Panc1 (cell line): ENCODE measurements at places on chromosomes 7 and 10.

DNA sequence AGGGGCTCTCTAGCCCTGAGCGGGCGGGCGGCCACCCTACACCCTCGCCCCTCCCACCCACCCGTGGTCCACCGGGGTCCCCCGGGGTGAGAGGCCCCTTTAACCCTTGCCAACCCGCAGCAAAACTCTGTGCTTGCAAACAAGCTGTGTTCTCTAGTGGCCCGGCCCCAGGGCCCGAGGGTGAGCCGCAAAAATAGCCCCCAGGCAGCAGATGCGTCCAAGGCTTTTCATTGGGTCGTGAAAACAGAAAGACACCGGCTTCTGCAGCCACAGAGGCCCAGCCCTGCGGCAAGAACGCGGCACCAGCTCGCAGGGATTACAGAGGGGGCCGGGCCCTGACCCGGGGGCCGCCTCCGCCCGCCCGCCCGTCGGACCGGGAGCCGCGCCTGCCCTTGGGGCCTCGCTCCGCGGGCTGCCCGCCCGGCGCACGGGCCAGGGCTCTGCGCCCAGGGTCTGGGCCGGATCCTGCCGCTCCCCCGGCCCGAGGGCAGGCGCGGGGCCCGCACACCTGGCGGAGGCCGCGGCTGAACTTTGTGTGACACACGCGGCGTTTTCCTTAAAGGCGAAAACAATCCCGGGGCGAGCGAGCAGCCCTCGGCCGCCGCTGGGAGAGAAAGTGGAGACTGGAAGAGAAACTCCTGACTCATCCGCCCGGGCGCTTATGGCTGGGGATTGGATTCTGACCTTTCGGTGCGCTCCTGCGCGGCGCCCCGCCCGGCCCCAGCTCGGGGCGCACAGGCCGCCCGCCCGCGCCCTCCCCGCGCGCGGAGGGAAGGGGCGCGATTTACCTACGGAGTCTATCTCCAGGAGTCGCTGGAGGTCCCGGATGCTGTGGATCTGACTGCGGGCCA lies 2.8 kb downstream of the PDGFA start:
- no peak overlapping the region; the same call in 1 of the 2 replicates for H3K27ac ChIP-seq
- no peaks in the 10 kb centered on the region; the same call in 1 of the 2 replicates for H3K36me3 ChIP-seq
- no peak for DNase-seq
- H3K27me3 ChIP-seq: no peaks in the 10 kb centered on the region; the same call in 1 of the 2 replicates

DNA sequence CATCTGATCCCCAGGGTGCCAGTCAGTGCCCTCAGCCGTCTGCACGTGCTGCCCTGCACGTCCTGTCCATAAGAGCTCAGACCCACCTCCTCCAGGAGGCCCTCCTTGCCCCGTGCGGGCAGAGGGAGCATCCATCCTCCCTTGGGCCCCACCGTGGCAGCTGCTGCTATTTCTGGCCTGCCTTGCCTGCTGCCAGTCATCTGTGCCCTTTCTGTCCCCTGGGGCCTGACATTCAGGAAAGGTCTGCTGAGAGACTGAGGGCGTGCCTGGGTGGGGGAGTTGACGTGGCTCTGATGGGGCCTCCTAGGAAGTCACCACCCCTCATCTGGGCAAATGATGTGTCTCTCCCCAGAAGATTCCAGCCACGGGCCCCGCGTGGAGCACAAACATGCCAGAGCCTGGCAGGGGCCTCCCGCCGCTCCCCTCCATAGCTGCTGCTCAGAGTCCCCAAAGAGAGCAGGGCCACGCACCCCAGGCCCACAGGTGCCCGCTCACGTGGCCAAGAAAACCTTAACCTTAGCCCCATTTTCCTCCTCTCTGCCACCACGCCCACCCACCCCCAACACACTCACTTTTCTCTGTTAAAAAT lies 21.8 kb downstream of the DPYSL4 start:
- no peak overlapping the region for H3K4me3 ChIP-seq
- no peaks in the 10 kb centered on the region for H3K4me1 ChIP-seq
- H3K27ac ChIP-seq: no peak overlapping the region
- DNase-seq: no peak

DNA sequence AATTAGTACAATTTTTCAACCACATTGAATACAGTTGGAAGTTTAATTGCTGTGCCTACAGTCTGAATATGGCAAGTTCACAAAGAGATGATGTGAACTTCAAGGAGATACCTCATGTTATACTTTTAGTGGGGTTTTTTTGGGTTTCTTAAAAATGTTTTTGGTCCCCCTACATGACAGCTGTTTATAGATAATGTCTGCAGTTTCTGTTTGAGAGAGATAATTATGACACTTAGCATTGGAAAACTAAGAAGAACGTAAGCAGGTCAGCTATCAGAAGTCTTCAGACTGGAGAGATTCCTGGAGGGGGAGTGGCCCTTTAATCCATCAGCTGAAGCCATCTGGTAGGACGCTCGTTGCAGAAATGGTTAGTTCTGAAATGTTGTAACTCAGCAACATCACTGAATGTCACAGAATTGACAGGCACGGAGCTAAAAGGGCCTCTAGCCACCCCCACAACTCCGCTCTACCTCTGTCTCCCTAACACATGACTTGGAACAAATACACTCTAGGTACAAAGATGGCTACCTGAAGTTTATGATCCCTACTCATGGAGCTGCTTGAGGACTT lies 29.0 kb downstream of the TIMM23 start:
- H3K27ac ChIP-seq: no peak overlapping the region
- H3K36me3 ChIP-seq: peaks cover 24% of the 10 kb centered on the region
- no peaks in the 10 kb centered on the region for H3K4me1 ChIP-seq

DNA sequence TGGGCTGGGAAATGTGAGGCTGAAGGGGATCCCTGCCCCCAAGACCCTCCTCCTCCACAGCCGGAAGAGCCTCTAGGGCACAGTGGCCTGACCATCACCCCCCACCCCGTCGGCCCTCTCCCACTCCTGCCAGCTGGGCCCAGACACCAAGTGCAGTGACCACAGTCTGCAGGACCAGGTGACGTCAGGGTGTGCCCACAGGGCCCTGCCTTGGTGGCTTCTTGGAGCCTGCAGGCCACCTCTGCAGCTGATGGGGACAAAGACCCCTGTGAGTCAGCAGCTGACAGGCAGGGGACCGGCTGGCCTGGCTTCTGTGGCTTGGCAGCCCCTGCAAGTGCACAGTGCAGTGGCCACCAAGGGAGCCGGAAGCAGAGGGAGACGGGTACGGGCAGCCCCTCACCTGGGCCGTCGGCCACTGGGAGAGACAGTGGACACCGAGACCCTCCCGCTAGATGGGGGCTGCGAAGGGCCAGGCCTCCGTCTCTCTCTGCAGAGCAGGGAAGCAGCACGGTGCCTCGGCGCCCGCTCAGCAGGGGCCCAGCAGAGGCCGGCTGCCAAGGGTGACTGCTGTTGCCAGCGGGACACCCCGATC lies 274.6 kb downstream of the ELFN1 start:
- no peaks in the 10 kb centered on the region for H3K27me3 ChIP-seq
- H3K4me3 ChIP-seq: no peak overlapping the region
- no peak overlapping the region for H3K27ac ChIP-seq

DNA sequence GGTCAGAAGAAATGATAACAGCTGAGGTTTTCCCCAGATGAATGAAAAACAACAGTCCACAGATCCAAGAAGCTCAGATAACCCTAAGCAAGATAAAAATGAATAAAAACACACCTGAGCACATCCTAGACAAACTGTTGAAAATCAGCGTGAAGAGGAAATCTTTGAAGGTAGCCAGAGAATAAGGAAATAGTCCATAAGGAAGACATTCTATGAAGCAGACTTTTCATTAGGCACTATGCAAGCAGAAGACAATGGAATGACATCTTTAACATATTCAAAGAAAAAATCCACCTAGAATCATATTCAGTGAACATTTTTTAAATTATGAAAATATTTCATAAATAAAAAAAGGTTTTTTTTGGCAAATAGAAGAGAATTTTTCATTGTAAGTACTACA lies 15.1 kb upstream of the IL15RA start:
- no peak for DNase-seq
- H3K27ac ChIP-seq: no peak overlapping the region
- H3K4me1 ChIP-seq: no peaks in the 10 kb centered on the region

- H3K4me3 ChIP-seq: no peak overlapping the region
- no peak for DNase-seq
- no peaks in the 10 kb centered on the region for H3K36me3 ChIP-seq
- H3K27me3 ChIP-seq: no peaks in the 10 kb centered on the region
- H3K27ac ChIP-seq: no peak overlapping the region
Observed at GRCh38 chr7:27960415-27960814, 220.2 kb downstream of the JAZF1 start.

DNA sequence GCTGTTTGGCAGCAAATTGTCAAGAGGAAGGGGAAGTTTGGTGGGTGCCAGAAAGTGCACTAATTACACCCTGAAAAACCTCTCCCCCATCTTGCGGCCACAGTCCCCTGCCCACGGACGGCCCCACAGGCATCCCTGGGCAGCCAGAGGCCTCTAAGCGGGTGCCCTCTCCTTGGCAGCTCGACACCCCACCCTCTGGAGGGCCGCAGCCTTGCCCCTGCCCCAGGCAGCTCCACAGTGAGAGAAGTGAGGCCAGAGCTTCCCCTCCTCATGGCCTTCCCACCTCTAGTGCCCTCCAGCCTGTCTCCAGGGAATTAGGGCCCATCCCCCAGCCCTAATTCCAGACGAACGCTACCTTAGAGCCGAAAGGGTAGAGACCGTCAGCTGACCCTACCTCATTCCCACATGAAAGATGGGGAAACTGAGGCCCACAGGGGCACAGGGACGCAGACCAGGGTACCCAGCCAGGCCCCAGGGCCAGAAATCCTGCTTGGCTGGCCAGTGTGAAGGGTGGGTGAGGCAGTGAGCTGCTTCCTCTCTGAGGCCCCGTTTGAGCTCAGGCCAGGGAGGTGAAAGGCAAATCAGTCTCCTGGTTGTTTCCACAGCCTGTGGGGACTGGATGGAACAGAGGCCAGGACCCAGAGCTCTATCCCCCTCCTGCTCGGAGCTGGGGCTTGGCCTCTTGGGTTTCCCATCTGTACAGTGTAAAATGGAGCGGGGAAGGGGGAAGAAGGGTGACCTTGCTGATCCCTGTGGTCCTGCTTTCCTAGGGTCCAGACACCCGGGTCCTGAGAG lies 10.0 kb downstream of the ZCCHC24 start:
- no peak for DNase-seq
- no peaks in the 10 kb centered on the region for H3K27me3 ChIP-seq
- peaks cover 8% of the 10 kb centered on the region for H3K4me1 ChIP-seq
- H3K27ac ChIP-seq: no peak overlapping the region

GRCh38 chr10:5964736-5965135 lies 12.6 kb downstream of the IL15RA start:
- no peak overlapping the region for H3K27ac ChIP-seq
- no peak overlapping the region for H3K4me3 ChIP-seq
- H3K36me3 ChIP-seq: no peaks in the 10 kb centered on the region
- no peaks in the 10 kb centered on the region for H3K4me1 ChIP-seq

DNA sequence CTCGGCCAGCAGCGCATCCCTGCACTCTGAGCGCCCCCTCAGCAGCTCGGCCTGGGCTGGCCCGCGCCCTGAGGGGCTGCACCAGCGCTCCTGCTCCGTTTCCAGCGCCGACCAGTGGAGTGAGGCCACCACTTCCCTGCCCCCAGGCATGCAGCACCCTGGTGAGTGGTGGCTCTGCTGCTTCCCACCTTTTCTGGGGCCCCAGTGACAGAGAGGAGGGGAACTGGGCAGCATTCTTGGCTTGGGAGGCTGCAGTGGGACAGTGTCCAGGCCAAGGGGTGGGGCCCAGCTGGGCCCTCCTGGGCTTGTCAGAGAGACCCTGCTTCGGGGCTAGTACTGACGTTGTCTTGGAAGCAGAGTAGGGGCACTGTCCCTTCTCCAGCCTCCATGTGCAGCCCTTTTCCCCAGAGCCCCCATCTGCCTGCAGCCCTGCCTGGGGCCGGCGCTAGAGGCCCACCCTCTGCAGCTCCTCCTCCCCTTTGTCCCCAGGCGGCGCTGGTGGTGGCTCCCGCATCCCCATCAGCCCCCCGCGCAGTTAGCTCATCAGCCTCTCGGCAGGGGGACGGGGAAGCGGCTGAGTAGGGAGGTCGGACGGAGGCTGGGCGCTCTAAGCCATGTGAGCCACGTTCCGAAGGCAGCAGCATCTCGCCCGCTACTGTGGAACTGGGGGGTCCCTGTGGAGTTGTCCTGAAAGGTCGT lies 29.2 kb downstream of the GBX1 start:
- peaks cover 5% of the 10 kb centered on the region for H3K36me3 ChIP-seq
- no peaks in the 10 kb centered on the region for H3K4me1 ChIP-seq
- H3K4me3 ChIP-seq: no peak overlapping the region
- H3K27me3 ChIP-seq: no peaks in the 10 kb centered on the region

DNA sequence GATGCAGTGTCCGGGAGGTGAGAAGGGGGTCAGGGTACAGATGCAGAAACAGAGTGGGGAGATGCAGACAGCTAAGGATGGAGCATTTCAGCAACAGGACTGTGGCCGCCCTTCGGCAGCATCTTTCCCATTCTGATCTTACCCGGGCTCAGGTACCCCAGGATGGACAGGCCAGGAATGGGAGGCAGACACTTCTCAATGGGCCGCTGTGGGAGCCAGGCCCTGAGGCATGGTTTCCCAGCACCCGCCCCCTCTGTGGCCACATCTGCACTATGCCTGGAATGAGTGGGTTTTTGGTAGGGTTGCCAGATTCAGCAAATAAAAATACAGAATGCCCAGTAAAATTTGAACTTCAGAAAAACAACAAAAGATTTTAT lies 105.2 kb upstream of the CTBP2 start:
- no peaks in the 10 kb centered on the region for H3K27me3 ChIP-seq
- no peak overlapping the region for H3K27ac ChIP-seq
- no peak overlapping the region for H3K4me3 ChIP-seq
- peaks cover 8% of the 10 kb centered on the region; the same call in 1 of the 2 replicates for H3K4me1 ChIP-seq
- H3K36me3 ChIP-seq: no peaks in the 10 kb centered on the region

GRCh38 chr10:127880557-127880956 lies 12.2 kb downstream of the CLRN3 start:
- no peak for DNase-seq
- no peak overlapping the region for H3K27ac ChIP-seq
- no peaks in the 10 kb centered on the region for H3K36me3 ChIP-seq
- peaks cover 26% of the 10 kb centered on the region for H3K27me3 ChIP-seq

- H3K27ac ChIP-seq: peak overlapping the region; percentile 84
- no peak for DNase-seq
- H3K4me1 ChIP-seq: peaks cover 33% of the 10 kb centered on the region
Observed at GRCh38 chr7:158864507-158864820, 8.1 kb downstream of the DYNC2I1 start.

DNA sequence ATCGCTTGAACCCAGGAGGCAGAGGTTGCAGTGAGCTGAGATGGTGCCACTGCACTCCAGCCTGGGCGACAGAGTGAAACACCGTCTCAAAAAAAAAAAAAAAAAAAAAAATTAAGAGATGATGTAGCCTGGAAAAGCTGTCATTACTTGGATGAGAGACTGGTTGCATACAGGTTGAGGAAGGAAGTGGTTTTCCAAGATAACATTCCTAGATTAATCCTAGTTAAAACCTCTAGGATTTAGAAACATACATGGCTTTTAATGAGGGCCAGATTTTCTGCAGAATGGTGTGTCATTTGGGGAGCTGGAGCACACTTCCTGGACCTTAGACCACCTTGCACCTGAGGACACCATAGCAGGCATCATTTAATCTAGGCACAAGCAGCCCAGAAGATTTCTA lies 17.8 kb downstream of the VWA2 start:
- no peak overlapping the region for H3K27ac ChIP-seq
- no peak overlapping the region for H3K4me3 ChIP-seq
- H3K4me1 ChIP-seq: peaks cover 7% of the 10 kb centered on the region; the same call in 1 of the 2 replicates
- no peaks in the 10 kb centered on the region for H3K27me3 ChIP-seq
- no peaks in the 10 kb centered on the region for H3K36me3 ChIP-seq
- no peak for DNase-seq

- no peak for DNase-seq
- H3K4me1 ChIP-seq: peaks cover 23% of the 10 kb centered on the region
- no peak overlapping the region for H3K4me3 ChIP-seq
- no peaks in the 10 kb centered on the region for H3K27me3 ChIP-seq
Observed at GRCh38 chr10:119162452-119163092, 2.9 kb downstream of the SFXN4 start.

- peaks cover 10% of the 10 kb centered on the region for H3K4me1 ChIP-seq
- DNase-seq: no peak
- H3K27ac ChIP-seq: no peak overlapping the region
- no peaks in the 10 kb centered on the region for H3K27me3 ChIP-seq
- no peaks in the 10 kb centered on the region for H3K36me3 ChIP-seq
Observed at GRCh38 chr10:43284341-43284910, 17.6 kb upstream of the RASGEF1A start.
